ENCODE measurements at places on chromosomes 16 and 17. TPM values are rescaled to one million over a fixed set of nuclear protein-coding genes. Genes with fewer than 3 reads are reported as not detected.

The KRTAP16-1 gene
- not detected for total RNA-seq

The G6PC1 gene
- not detected for total RNA-seq

The CTRB2 gene
- total RNA-seq, result not detected

The CCL8 gene
- not detected for total RNA-seq

The SOST gene
- total RNA-seq, result not detected

The NPTX1 gene
- total RNA-seq, result 2.5 TPM
